ENCODE measurements at places on chromosomes 4 and X.

- DNase-seq = no peak
- H3K4me1 ChIP-seq = no peaks in the 10 kb centered on the region
- H3K36me3 ChIP-seq = no peaks in the 10 kb centered on the region
- H3K27ac ChIP-seq = no peak overlapping the region
- no peak overlapping the region for H3K4me3 ChIP-seq
These were observed 443.4 kb downstream of the PDGFC start for GRCh38 chr4:156528216-156528615.

DNA sequence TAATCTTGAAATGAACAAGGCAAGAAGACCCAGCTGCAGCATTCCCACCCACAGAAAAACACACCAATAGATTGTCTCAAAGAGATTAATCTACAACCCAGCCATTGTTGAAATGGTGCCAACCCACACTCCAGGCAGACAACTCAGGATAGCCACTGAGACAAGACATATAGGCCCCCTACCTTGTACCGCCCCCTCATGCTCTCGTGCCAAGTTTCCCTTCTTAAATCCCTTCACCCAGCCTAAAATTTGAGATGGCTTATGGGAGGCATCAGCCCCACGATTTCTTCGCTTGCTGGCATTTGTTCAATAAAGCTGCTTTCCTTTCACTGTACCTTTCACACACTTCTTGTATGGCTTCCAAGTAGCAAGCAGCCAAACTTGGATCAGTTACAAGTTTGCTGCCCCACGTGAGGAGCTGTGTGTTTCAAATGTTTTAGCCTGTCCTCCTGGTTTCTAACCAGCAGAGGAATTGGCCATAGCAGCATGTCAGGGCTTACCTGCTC, 1754.1 kb downstream of the C4orf33 start:
- H3K4me1 ChIP-seq = no peaks in the 10 kb centered on the region
- H3K27me3 ChIP-seq = no peaks in the 10 kb centered on the region
- no peaks in the 10 kb centered on the region for H3K36me3 ChIP-seq
- H3K27ac ChIP-seq = no peak overlapping the region

- no peak overlapping the region for H3K27ac ChIP-seq
- no peaks in the 10 kb centered on the region for H3K4me1 ChIP-seq
- no peak for DNase-seq
- H3K27me3 ChIP-seq = no peaks in the 10 kb centered on the region
- no peaks in the 10 kb centered on the region for H3K36me3 ChIP-seq
- H3K4me3 ChIP-seq = no peak overlapping the region
These were observed 19.5 kb upstream of the SUPT20HL2 start for GRCh38 chrX:24333371-24333770.

- H3K27me3 ChIP-seq = no peaks in the 10 kb centered on the region
- H3K4me3 ChIP-seq = no peak overlapping the region
- H3K36me3 ChIP-seq = no peaks in the 10 kb centered on the region
- H3K27ac ChIP-seq = no peak overlapping the region
- H3K4me1 ChIP-seq = no peaks in the 10 kb centered on the region
These were observed 10.3 kb upstream of the TRMT2B start for GRCh38 chrX:101062176-101062575.

DNA sequence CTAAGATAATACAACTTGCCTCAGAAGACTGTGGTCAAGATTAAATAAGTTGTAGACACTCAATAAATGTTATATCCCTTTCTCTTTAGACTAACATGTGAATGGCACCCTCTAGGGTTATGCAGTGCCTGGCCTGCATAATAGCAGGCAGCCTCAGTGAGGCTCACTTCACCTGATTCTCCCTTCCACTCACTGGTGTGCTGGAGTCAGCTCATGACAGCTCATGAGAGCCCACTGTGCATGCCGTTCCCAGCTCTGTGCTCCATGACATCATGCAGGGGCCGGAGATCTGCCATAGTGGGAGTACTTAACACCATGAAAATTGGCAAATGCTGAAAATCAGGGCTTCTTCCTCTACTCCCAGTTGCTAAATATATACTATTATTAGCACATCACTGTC, 64.5 kb downstream of the TEC start:
- no peak overlapping the region for H3K27ac ChIP-seq
- no peak for DNase-seq
- no peaks in the 10 kb centered on the region for H3K27me3 ChIP-seq
- no peaks in the 10 kb centered on the region for H3K4me1 ChIP-seq
- no peaks in the 10 kb centered on the region for H3K36me3 ChIP-seq

- no peak for DNase-seq
- no peak overlapping the region for H3K4me3 ChIP-seq
These were observed 77.0 kb downstream of the FBXW7 start for GRCh38 chr4:152458801-152459302.

GRCh38 chr4:3026540-3026939, 47.8 kb downstream of the HTT-AS start:
- H3K4me1 ChIP-seq = no peaks in the 10 kb centered on the region
- no peak overlapping the region for H3K27ac ChIP-seq
- no peaks in the 10 kb centered on the region for H3K27me3 ChIP-seq
- no peak overlapping the region for H3K4me3 ChIP-seq
- no peaks in the 10 kb centered on the region for H3K36me3 ChIP-seq

DNA sequence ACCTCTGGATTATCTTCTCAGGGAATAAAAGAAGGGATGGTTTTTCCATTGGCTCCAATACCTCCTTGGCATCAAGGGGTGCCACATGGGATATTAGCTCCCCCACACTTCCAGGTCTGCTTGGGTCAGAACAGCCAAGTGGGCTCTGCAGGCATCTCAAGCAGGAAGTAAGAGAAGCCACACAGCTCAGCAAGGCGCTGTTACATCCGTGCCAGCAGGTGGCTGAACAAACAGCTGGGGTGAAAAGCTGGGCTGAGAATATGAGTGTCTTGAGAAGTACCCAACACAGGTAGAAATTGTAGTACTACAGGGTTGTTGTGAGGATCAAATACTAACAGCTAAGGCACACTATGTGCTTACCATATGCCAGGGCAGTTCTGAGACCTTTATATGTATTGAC, 76.7 kb upstream of the TMEM150C start:
- no peaks in the 10 kb centered on the region for H3K4me1 ChIP-seq
- no peak overlapping the region for H3K4me3 ChIP-seq
- no peak for DNase-seq
- no peaks in the 10 kb centered on the region for H3K27me3 ChIP-seq
- H3K27ac ChIP-seq = no peak overlapping the region
- H3K36me3 ChIP-seq = no peaks in the 10 kb centered on the region

DNA sequence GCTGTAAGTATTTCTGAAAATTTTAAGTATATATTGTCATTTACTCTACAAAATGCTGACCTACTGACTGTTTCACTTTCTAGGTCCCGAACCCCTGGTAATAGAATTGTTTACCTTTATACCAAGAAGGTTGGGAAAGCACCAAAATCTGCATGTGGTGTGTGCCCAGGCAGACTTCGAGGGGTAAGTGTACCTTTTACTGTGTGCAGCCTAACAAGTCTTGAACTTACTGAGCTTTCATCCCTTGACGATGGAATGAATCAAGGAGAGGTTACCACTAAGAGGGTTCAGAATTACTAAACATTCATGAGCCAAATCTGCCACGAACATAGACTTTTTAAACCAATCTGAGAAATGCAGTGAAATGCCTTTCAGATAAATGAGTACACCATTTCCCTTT, 1.6 kb downstream of the RPL34 start:
- DNase-seq = no peak
- H3K36me3 ChIP-seq = no peaks in the 10 kb centered on the region
- H3K4me3 ChIP-seq = no peak overlapping the region
- H3K4me1 ChIP-seq = peaks cover 44% of the 10 kb centered on the region

- no peak for DNase-seq
- no peaks in the 10 kb centered on the region for H3K4me1 ChIP-seq
These were observed 61.6 kb upstream of the STS start for GRCh38 chrX:7085879-7086278.

- H3K36me3 ChIP-seq = no peaks in the 10 kb centered on the region
- no peak overlapping the region for H3K27ac ChIP-seq
- no peaks in the 10 kb centered on the region for H3K27me3 ChIP-seq
- DNase-seq = no peak
These were observed 511.5 kb upstream of the FAM241A start for GRCh38 chr4:111633663-111634266.

GRCh38 chrX:42246814-42247213, 323.5 kb upstream of the CASK start:
- H3K36me3 ChIP-seq = no peaks in the 10 kb centered on the region
- H3K27me3 ChIP-seq = no peaks in the 10 kb centered on the region
- H3K4me1 ChIP-seq = peaks cover 4% of the 10 kb centered on the region
- no peak overlapping the region for H3K4me3 ChIP-seq
- DNase-seq = no peak
- no peak overlapping the region for H3K27ac ChIP-seq

DNA sequence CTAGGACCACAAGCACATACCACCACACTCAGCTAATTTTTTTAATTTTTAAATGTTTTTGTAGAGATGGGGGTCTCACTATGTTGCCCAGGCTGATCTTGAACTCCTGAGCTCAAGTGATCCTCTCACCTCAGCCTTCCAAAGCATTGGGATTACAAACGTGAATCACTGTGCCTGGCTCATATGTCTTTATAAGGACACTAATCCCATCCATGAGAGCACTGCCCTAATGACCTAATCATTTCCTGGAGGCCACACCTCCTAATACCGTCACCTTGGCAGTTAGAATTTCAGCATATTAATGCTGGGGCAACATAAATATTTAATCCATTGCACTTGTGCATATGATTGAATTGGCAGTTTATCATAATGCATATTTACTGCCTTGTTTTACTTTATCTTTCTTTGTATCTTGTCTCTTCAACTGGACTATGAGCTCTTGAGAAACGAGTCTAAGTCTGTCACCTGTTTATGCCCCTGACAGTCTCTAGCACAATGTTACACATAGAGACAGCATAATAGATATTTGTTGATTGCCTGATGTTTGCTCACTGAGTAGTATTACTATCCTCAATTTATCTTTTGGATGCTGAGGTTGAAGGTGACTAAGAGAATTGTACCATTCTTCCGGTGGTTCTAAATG, 172.0 kb downstream of the AASDH start:
- H3K4me3 ChIP-seq = no peak overlapping the region
- DNase-seq = no peak
- H3K36me3 ChIP-seq = no peaks in the 10 kb centered on the region
- H3K4me1 ChIP-seq = no peaks in the 10 kb centered on the region
- H3K27ac ChIP-seq = no peak overlapping the region

DNA sequence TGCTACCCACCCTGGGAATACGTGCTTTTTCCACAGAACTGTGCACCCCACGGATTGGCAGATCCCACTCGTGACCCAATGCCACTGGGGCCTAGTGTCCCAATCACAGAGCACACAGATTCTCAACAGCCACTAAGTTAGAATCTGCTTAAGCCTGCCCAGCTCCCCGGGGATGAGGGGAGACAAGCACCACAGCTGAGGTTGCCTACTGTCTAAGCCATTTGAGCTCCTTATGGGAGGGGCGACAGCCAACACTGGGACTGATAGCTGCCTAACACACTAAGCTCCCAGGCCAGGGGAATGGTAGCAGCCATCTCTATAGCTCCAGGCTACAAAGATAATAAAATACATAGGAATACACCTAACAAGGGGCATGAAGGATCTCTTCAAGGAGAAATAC, 93.5 kb upstream of the GUCY1A1 start:
- no peak overlapping the region for H3K27ac ChIP-seq
- no peak for DNase-seq
- no peaks in the 10 kb centered on the region for H3K27me3 ChIP-seq
- no peaks in the 10 kb centered on the region for H3K36me3 ChIP-seq

DNA sequence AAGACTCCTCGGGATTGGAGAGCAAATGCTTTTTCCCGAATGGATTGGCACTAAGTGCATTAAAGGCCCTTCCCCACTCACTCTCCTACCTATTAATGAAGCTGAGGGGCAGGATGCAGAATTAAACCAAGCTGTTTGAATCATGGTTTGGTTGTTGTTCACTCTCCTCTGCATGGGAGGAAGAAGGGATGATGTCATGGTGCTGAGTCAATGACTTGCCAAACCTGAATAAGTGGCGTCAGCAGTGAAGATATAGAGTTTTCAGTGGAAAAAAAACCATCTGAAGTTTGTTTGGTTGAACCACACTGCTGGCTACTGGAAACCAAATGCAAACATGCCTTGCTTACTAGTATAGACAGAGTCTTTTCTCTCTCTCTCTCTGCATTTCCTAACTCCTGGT, 19.8 kb upstream of the ZXDA start:
- H3K36me3 ChIP-seq = no peaks in the 10 kb centered on the region
- H3K4me1 ChIP-seq = no peaks in the 10 kb centered on the region
- H3K27me3 ChIP-seq = no peaks in the 10 kb centered on the region
- H3K27ac ChIP-seq = no peak overlapping the region

GRCh38 chr4:186845137-186845842, 121.6 kb upstream of the FAT1 start:
- no peaks in the 10 kb centered on the region for H3K27me3 ChIP-seq
- peak overlapping the region; percentile 70 for H3K27ac ChIP-seq
- DNase-seq = no peak
- H3K36me3 ChIP-seq = no peaks in the 10 kb centered on the region
- peaks cover 13% of the 10 kb centered on the region for H3K4me1 ChIP-seq

DNA sequence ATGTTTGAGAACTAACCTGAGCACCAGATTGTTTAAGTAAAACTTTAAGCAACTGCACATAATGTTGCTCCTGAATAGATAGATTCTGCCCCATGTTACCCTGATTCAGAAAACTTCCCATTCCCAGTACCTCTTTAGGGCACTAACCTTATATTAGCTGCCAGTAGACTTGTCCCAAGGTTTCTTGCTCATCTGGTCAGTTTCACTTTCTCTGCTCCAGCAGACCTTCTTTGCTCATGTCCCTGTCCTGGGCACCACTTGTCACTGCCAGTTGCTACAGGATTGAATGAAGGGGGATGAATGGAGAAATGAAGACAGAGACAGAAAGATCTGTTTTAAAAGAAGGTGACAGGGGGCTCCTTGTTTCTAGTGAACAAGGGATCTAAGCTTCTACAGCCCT, 65.2 kb upstream of the UGT2B10 start:
- no peak for DNase-seq
- no peaks in the 10 kb centered on the region for H3K27me3 ChIP-seq
- no peaks in the 10 kb centered on the region for H3K4me1 ChIP-seq
- no peak overlapping the region for H3K4me3 ChIP-seq
- H3K36me3 ChIP-seq = no peaks in the 10 kb centered on the region
- H3K27ac ChIP-seq = no peak overlapping the region

DNA sequence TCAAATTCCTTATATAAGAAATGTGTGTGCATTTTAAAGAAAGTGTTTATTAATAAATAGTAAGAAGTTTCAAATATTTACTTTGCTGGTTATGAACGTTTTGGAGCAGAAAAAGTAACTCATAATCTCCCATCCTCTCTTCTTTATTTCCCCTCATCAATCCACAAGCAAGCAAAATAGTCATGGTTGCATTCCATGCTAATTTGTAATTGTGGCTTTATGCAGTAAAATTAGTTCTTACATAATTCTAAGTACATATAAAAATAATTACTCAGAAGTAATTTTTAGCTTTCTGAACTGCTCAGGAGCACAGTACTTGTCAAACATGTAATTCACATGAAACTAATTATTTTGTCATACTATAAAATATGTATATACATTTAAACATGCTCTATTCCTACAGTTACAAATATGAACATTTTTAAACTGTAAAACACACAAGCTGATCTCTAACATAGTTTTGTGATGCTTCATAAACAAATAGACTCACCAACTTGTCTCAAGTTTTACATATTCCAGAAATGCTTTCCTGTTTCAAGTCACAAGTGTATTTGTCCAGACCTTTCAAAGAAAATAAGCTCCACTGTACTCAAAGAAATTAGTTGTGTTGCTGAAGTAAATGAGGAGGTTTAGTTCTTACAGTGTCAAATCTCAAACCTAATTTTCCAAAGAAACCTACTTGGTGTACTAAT, 218.9 kb downstream of the PABPC4L start:
- H3K4me1 ChIP-seq = no peaks in the 10 kb centered on the region
- no peaks in the 10 kb centered on the region for H3K27me3 ChIP-seq
- H3K27ac ChIP-seq = no peak overlapping the region
- DNase-seq = no peak
- no peaks in the 10 kb centered on the region for H3K36me3 ChIP-seq
- H3K4me3 ChIP-seq = no peak overlapping the region
